ENCODE measurements at places on chromosomes 6 and 20.

GRCh38 chr6:99344289-99344688 lies 5.2 kb downstream of the FAXC start:
- DNase-seq: no peak

DNA sequence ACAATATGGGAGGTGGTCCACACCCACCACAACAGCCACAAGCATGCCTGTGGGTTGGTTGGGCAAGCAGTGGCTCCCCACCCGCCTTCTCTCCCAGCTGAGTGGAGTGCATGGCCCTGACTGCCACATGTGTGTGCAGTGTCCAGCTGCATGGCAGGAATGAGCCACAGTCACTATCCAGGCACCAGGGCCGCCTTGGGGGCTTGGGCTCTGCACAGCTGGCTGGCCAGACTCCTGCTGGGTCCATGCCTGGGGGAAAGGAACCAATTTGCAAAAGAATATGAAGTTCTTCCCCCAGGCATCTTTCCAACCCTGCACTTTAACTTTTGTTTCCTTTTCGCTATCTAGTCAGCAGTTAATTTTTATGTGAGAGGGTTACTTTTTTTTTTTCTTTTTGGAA lies 11.6 kb upstream of the ASCC3 start:
- no peak for DNase-seq

- no peak for DNase-seq
Observed at GRCh38 chr20:56343861-56344381, 14.9 kb upstream of the FAM210B start.

GRCh38 chr6:126127659-126128058 lies 141.3 kb downstream of the TRMT11 start:
- DNase-seq: no peak

DNA sequence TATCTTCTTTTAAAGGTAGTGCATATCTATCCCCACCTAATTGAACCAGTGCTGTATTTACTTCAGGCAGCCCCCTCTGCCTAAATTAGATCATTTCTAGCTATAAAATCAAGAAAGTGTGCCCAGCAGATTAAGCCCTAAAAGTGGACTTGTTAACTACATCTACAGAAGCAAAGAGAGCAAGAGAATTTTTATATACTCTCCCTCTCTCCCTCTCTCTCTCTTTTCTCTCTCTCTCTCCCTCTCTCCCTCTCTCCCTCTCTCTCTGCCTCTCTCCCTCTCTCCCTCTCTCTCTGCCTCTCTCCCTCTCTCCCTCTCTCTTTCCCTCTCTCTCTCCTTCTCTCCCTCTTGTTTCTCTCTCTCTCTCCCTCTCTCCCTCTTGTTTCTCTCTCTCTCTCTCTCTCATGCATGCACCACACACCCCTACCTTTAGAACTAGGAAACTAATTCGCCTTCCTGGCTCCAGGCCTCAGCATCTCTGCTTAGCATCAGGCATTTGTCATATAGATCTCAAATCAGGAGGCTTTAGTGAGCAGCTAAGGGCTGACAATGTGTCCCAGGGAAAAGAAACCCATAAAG lies 71.4 kb downstream of the FOXA2 start:
- DNase-seq: no peak

Measured in COR-L47 (cell line).